Hematopoietic multipotent progenitor cell treated with erythropoietin and hydrocortisone succinate and interleukin-3 and kit ligand, for 4 days (in vitro differentiated cells): ENCODE measurements at places on chromosomes 16 and 17.

- no peak for DNase-seq
Observed at GRCh38 chr17:9241774-9242496, 220.6 kb downstream of the NTN1 start.

DNA sequence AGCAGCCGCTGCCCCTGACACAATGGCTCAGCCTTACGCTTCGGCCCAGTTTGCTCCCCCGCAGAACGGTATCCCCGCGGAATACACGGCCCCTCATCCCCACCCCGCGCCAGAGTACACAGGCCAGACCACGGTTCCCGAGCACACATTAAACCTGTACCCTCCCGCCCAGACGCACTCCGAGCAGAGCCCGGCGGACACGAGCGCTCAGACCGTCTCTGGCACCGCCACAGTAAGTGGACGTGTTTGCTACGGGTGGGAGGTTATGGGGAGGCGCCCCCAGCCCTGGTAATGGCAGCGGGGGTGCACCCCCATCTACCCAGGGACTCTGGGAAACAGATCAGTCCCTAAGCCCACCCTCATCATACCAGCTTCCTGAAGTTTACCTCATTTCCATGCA, 185.5 kb downstream of the RBFOX1 start:
- DNase-seq = no peak

DNA sequence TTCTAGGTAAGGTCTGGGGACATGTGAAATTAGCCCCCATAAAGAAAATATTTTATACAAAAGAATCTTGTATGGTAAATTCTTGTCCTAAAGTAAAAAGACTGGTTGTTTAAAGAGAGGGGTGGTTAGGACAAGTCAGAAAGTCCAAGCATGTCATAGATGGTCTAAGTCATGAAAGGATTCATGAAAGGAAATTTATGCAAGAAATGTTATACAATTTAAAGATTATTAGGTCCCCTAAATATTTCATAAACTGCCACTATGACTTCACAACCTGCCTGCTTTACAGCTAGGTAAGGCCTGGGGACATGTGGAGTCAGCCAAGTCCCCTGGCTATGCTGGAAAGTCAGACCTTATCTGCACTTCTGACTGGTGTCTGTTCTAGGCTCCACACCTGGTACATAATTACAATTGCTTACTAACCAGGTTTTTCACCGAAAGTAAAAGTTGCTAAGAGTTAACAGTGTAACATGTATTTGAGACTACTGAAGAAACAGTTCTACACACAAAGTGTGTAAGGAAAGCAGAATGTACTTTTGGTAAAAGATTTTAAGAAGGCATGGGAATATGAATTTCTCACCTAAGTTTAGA, 17.0 kb downstream of the N4BP1 start:
- peak; percentile 36 for DNase-seq

DNA sequence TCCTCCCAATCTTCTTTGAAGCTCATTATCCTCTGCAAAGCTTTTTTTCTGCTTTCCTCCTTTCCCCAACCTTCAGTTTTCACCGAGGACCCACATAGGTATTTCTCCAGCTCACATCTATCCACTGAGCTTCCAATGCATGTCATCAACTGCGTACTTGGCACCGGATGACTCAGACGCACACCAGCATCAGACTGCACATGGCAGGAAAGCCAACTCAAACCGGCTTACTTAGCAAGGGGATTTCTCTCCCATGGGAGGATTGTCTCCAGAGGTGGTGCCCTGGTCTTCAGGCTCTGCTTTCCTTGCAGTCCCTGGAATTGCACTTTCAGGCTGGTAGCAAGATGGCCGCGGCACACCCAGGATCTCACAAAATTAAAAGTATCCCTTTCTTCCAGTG, 1.7 kb upstream of the AKTIP start:
- no peak for DNase-seq

- peak; percentile 99 for DNase-seq
Observed at GRCh38 chr17:5419356-5419958, at the start of gene NUP88. Gene NUP88, minus strand, starts transcription at chr17:5419662. Its CDS starts 12 bp downstream, at chr17:5419650.

GRCh38 chr17:76281573-76282371, 16.6 kb downstream of the UBALD2 start:
- no peak for DNase-seq

- DNase-seq = no peak
Observed at GRCh38 chr16:78461496-78462287, 362.2 kb downstream of the WWOX start.

GRCh38 chr17:37699285-37699973, 45.4 kb downstream of the HNF1B start:
- DNase-seq = no peak

- DNase-seq = no peak
Observed at GRCh38 chr16:70597135-70597835, 49.1 kb upstream of the IL34 start.
